Foreskin keratinocyte (primary cell): ENCODE measurements at places on chromosomes 11 and 22.

GRCh38 chr11:5198285-5198684 is 2.2 kb downstream of the OR51V1 start:
- DNase-seq, result no peak

DNA sequence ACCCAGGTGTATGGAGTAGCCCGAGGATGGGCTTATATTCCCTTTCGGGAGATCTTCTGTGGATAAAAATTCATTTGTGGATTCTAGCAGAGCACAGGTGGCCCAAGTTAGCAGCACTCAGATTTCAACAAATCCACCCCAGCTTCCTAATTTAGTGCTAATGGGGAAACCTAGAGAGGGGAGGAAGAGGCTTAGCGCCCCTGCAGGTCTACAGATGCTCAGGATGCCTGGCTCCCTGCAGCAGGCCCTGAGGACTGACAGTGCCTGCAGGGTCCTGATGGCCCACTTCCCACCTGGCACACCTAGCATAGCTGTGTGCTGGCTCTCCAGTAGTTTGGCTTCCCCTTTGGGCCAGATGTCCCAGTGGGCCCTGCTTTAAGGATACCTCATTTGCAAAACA is 6.5 kb downstream of the DGAT2 start:
- DNase-seq, result no peak

- no peak for DNase-seq
Measured at GRCh38 chr11:1486054-1486825, at the start of gene MOB2. MOB2 (minus strand) TSS chr11:1486779; CDS start chr11:1486556, 223 bp downstream.

GRCh38 chr11:106503901-106504300 is 426.4 kb downstream of the AASDHPPT start:
- no peak for DNase-seq

- DNase-seq, result no peak
Measured at GRCh38 chr11:114921697-114922096, 243.4 kb downstream of the NXPE2 start.
